ENCODE measurements at places on chromosomes 4 and X. TPM values are rescaled to one million over a fixed set of nuclear protein-coding genes. Genes with fewer than 3 reads are reported as not detected.

DNA sequence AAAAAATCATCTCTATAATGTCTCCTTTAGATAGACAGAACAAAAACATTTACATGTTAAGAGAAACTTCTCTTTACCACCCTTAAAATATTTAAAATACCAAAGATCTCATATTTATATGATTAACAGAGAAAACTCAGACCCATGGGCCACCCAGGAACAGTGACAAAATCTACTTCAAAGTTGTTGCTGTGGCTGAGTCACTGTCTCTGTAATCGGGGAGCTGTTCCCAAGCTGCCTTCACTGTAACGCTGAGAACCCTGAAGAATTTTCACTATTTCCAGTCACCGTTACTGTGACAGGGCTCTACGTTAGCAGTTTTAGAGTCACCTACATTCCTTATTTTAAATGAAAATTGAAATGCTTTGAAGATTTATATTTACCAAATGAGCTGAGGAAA, 9.0 kb upstream of the DAPP1 start:
- no peak for DNase-seq

DNA sequence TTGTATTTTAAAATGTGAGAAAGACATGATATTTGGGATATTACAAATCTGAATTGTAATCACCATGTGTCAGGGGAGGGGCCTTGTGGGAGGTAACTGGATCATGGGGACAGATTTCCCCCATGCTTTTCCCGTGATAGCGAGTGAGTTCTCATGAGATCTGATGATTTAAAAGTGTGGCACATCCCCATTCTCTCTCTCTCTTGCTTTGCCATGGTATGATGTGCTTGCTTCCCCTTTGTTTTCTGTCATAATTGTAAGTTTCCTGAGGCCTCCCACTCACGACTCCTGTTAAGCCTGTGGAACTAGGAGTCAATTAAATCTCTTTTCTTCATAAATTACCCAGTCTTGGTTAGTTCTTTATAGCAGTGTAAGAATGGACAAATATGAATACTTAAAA, 39.0 kb downstream of the CCDC158 start:
- no peak for DNase-seq

DNA sequence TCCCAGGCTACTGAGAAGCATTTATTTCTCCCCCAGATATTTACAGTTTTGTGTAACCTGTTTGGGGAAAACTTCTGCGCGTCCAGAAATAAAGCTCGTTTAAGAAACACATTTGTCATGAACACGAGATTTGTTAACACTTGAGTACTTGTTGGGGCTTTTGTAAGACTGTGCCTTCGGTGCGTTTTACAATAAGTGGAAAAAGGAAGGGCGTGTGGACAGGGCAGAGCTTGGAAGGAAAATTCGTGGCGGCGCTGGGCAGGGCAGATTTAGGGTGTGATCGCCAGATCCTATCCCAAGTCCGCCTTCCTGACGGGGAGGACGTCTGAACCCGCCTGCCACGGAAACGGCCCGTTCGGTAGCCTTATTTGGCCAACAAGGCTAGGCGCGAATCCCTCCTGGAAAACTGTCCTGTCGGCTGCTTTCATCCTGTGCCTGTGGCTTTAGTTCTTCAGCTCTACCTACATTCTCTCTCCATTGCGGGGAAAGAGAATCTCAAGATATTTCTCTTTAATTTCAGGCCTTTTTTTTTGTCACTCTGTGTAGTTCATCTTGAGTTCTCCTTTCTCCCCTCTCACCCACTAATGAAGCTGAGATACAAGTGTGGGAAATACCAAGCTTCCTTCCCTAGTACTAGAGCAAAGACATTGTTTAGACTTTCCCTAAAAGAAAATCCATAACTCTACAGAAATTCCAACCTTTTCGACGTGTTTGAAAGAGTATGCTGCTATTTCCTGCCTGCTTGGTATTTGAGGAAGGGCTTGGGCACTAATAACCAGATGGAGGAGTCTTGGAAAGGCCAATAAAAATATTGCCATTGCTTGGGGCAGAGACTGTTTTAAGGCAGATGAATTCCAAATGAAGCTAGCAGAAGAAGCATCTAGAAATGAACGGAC, 982 bp downstream of the PDLIM5 start:
- peak; percentile 89 for DNase-seq

The PAGE2 gene
- not detected for total RNA-seq

DNA sequence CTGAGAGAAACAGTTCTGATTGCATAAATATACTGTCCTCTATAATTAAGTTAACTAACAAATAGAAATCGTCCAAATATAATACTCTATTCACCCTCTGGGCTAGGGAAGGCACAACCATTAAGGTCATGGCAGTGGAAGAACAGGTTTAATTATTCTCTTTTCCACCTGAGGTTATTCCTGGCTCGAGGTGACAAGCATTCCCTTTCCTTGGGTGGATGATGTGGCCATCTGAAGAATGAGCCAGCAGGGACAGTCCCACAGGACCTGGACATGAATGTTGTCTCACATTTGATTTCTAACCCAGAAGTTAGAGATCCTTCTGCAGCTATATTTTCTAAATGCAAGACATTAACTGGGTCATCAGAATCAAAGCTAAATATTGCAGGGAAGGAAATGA, 5.5 kb downstream of the IBSP start:
- DNase-seq = no peak

- DNase-seq = no peak
Observed at GRCh38 chr4:132332932-132333723, 816.0 kb upstream of the PCDH10 start.

GRCh38 chrX:94854251-94854650, 1180.2 kb downstream of the FAM133A start:
- DNase-seq = no peak

DNA sequence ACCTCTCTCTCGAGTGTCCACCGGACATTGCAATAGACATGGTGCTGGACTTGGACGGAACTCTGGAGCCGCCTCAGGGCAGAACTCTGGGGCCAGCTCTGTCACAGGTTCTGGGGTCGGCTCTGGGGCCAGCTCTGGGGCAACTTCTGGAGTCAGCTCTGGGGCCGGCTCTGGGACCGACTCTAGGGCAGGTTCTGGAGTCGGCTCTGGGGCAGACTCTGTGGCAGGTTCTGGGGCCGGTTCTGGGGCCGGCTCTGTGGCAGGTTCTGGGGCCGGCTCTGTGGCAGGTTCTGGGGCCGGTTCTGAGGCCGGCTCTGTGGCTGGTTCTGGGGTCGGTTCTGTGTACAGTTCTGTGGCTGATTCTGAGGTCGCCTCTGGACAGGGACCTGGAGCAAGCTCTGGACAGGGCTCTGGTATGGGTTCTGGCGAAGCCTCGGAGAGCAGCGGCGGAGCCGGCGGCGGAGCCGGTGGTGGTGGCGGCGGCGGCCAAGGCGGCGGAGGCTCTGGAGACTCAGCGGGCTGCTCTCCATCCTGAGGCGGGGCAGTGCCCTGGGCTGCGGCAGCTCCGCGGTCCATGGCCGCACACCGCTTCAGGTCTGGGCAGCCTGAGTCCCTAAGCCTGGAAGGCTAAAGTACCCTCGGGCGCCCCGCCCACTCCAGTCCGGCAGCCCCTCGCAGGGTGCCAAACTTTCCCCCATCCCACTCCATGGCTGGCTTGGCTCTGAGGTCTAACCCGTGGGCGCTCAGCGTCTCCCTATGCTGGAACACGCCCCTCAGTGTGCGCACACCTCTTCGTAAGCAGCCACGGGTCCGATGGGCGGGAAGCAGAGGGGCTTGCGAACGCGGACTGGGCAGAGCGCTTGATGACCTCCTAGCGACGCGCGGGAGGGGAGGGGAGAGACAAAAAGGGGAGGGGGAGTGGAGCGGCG, at the start of gene DGKK:
TSS of gene DGKK (minus strand) at position 723 of the 929 bp plus-strand sequence. CDS start at position 576, 147 bp downstream.
- peak; percentile 52 for DNase-seq

DNA sequence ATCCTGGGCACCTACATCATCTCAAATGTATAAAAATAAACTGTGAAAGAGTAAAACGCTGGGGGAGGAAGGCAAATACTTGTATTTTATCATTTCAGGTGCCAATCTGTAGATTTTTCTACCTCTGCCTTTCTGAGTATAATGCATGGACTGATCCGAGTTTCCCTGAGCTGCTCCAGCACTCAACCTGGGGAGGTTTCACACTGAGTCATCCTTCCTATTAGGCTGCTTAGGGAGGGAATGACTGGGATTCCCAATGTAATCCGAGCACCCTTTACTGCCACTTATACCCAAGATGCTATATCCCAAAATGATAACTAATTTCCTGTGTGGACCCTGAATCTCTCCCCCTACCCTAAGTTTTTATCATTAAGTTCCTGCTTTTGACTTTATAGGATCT, 126.6 kb downstream of the HNRNPD start:
- DNase-seq = no peak

DNA sequence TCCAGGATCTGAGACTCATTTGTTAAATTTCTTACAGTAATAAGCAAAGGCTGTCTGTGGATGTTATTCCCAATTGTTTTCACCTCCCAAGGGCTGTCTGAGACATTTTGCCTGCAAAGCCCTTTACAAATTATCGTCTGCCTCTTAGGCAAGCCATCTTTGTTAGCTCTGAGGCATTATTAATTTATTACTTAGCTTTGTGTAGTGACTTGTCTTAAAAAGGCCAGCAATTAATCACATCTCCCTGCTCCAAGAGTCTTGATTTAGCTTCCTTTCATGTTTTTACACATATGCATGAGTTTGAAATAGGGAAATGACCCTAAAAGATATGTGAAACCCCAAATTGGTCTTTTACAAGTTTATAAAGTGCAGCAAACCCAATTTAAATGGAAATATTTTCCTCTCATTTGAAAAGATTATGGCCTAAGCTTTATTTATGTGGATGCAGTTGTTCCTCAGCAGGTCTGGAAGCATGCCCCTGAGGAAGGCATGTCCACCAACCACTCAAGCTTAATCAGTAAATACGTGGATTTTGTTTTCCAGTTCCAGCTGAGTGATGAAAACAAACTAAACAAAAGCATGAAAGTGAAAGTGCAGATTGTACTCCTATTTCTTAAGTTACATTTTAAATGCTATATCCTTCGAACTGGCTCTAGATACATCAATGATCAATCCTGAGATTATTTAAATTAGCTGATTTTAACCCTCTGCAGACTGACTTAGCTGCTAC, 173.6 kb upstream of the LNX1 start:
- DNase-seq = no peak

GRCh38 chrX:105662248-105662647, 160.1 kb upstream of the NRK start:
- no peak for DNase-seq

The IL2RG gene
- total RNA-seq = 9.9 TPM

DNA sequence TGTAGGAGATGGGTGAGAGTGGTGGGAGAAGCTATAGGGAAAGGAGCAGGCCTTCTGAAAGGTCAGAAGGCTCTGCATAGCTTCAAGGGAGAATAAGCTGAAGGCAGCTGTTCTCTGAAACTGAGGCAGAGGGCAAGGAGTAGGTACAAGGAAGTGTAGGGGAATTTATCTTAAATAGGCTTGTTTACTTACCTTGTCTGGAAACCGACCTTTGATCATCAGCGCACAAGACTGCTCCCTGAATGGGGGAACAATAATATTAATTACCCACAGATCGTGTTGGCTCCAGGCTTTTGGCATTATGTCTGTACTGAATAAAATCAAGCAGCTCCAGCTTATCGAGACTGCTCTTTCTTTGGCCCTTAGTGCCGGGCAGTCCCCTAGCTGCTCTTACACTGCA, 175.5 kb upstream of the MAGEB16 start:
- no peak for DNase-seq

GRCh38 chr4:48095441-48095840, 38.6 kb downstream of the TXK start:
- no peak for DNase-seq

- DNase-seq = no peak
Observed at GRCh38 chr4:40427128-40427527, 92.0 kb downstream of the CHRNA9 start.

The TMPRSS11B gene
- not detected for total RNA-seq

DNA sequence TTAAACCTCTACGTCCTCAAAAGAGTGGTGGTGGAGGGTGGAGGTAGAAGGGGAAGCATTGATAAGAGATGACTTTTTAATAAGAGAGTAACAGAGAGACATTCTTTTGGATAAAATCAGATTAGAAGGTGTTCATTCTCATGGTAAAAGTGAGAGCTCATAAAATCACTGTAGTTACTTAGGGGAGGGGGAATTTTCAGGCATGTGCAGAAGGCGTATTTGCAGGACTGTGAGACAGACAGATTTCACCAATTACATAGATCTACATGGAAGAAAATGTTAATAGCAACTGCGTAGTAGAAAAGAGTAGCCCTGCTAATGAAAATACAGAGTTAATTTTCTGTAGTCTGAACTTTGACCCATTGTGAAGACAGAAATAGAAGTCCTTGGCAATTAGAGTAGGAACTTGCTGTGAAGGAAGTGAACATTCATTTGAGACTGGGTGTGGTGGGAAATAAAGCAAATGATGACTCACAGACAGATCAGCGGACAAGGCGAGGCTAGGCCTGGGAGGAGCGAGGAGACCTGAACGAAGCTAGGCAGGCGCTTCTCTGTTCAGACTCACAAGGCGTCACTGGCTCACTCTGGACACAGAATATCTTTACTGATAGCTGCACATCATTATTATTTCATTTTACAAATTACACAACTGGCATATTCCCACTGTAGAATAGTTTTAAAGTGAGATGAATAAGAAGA, 57.2 kb upstream of the FAM9C start:
- peak; percentile 71 for DNase-seq

- no peak for DNase-seq
Observed at GRCh38 chrX:119573222-119573621, 1.1 kb upstream of the UBE2A start.

DNA sequence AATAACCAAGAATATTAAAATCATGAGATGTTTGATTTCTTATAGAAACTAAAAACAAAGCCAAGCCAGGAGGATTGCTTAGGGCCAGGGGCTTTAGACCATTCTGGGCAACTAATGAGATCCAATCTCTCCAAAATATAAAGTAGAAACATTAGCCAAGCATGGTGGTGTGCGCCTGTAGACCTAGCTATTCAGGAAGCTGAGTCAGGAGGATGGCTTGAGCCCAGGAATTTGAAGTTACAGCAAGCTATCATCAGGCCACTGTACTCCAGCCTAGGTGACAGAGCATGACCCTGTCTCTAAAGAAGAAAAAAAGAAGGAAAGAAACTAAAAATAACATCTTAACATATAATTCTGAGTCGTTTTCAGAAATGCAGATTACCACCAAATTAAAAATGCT, 96.7 kb downstream of the NAF1 start:
- no peak for DNase-seq

The SOWAHB gene
- not detected for total RNA-seq

DNA sequence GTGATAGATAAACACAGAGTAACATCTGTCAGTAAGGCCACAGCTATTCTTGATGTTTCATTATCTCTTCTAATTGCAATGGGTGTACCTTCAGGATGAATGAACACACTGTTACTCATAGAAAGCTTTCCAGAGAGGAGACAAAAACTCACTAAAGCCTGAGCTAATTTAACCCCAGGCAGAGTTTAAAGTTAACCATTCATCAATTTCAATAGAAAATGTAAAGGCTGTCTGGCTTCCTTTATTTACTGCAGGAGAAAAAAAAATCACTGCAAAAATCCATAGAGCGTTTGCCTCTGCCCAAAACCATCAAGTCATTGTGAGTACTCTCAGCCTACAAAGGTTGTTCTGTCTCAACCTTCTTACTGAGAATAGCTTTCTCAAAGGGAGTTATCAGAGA, 376.9 kb downstream of the PPP4R3C start:
- DNase-seq = no peak

GRCh38 chrX:152028579-152028978, 54.1 kb upstream of the GABRE start:
- DNase-seq = no peak
